AG08395 (cell line): ENCODE measurements at places on chromosomes 11 and 22.
A peak's percentile ranks its signal among the peaks of the same experiment; 100 is the strongest.

- DNase-seq, result no peak
These were observed 15.1 kb downstream of the IFT27 start for GRCh38 chr22:36760786-36761185.

DNA sequence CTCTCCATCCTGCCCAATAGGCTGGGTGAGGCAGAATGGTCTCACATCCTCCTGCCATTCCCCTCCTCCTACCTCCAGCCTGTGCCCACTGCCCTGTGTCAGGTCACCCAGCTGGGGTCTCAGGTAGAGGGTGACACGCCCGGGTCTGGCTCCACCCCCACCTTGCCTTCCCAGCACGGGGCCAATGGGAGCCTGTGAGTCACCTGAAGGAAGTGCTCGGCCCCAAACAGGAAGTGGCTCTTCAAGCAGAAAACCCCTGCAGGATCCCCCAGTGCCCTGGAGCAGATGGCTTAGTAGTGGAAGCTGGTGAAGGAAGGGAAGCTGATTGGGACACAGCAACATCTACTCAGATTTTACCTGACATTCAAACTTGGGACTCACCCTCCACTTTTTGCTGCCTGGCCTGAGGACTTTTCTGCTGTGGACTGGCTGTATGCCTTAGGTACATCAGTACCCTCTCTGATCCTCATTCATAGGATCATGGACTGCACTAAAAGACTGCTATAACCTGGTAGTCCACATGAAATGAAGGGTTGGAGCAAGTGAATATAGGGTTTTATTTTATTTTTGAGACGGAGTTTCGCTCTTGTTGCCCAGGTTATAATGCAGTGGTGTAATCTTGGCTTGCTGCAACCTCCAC is 33.4 kb downstream of the GDPD5 start:
- no peak for DNase-seq

DNA sequence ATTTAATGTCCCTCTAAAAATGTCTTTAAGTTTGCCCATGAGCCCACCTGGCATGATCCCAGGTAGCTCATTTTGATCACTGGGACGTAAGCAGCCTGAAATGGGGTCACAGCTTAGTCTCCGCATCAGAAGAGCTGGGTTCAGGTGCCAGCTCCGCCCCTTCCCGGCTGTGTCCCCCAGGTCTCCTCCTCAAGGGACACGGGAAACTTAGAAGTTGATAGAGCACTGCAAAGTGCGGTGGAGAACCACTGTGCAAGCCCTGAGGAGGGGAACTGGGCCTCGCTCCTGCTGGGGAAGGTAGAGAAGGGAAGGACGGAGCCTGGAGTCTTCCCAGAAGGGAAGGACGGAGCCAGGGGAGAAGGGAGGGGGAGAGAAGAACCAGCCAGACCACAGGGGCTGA is 7.7 kb downstream of the TOM1 start:
- DNase-seq, result no peak

DNA sequence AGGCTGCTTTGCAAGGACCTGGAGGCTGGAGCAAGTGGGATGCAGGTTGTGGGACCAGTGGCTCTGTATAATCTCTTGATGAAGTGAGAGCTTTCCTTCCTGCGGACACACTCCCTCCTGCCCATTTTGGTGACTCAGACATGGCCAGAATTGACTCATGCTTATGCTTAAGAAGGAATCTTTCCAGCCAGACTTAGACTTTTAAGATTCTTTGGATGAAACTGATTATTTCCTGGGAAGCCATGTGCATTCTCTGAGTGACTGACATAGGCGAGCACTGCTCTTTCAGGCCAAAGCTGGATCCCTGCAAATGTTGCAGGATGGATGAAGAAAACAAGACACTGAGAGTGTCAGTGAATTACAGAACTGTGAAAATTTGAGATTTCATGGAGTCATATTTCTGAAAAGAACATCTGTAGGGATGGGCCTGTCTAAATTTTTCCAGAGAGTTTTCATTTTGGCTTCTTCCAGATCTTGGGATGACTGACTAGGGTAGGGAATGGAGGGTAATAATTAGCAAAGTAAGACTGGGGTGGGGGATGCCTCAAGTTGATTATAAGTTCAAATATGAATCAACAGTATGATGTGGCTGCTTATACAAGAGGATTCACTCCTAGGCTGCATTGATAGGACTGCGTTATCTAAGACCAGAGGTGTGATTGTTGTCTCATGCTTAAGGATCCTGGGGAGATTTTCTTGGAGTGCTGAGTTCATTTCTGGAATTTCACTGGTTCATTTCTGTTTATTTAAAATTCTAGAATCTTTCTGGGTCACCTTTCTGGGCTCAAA is 195.8 kb downstream of the HIPK3 start:
- DNase-seq, result peak; percentile 86

GRCh38 chr11:19345848-19346681 is 105.3 kb upstream of the E2F8 start:
- peak; percentile 22 for DNase-seq

DNA sequence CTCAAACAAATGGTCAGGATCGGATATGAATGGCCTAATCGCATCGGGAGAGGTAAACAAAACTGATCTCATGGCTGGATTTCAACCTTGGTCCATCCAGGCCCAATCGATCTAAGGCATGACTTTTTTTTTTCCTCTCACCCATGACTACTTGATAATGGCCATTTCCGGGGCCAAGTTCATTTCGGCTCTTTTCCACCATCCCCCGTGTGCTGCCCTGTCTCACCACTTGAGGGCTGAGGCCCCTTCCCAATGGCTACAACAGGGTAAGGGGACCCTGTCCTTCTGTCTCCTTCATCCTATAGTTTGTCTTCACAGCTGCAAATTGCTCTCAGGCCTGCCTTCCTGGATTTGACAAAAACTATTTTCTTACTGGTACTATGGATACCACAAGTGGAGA is 26.7 kb downstream of the GRAP2 start:
- DNase-seq, result no peak

DNA sequence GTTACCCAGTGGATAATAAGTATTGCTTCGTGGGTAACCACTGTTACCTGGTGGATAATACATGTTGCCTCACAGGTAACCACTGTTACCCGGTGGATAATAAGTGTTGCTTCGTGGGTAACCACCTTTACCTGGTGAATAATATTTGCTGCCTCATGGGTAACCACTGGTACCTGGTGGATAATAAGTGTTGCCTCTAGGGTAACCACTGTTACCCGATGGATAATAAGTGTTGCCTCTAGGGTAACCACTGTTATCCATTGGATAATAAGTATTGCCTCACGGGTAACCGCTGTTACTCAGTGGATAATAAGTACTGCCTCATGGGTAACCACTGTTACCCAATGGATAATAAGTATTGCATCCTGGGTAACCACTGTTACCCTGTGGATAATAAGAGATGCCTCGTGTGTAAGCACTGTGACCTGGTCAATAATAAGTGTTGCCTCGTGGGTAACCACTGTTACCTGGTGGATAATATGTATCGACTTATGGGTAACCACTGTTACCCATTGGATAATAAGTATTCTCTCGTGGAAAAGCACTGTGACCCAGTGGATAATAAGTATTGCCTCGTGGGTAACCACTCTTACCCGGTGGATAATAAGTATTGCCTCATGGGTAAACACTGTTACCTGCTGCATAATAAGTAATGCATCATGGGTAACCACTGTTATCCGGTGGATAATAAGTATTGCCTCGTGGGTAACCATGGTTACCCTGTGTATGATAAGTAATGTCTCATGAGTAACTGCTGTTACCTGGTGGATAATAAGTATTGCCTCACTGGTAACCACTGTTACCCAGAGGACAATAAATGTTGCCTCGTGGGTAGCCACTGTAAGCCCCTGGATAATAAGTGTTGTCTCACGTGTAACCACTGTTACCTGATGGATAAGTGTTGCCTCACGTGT is 20.1 kb upstream of the NXPE4 start:
- DNase-seq, result no peak

- no peak for DNase-seq
These were observed 36.5 kb downstream of the NUP50 start for GRCh38 chr22:45200230-45200629.

- DNase-seq, result no peak
These were observed 23.7 kb downstream of the ADAMTS8 start for GRCh38 chr11:130404727-130405126.

DNA sequence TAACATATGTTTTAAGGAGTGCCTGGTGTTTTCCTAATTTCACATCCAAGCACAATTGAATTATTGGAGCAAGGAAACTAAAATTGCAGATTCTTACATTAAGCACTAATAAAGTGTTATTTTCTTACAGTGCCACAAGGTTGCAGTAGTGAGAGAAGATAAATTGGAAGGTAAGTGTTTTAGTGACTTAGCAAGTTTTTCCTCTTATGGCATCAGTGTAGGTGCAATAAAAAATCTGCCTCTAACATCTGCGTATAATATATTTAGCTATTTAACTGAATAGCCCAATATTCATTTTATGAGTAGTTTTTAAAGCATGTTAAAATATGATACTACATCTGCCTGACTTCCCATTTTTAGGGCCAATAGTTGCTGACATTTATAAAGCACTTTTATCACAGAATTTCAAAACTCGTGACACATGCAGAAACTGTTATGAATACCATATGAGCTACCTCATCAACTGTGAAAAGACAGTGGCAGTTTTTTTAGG is 19.0 kb downstream of the POLD3 start:
- peak; percentile 45 for DNase-seq

DNA sequence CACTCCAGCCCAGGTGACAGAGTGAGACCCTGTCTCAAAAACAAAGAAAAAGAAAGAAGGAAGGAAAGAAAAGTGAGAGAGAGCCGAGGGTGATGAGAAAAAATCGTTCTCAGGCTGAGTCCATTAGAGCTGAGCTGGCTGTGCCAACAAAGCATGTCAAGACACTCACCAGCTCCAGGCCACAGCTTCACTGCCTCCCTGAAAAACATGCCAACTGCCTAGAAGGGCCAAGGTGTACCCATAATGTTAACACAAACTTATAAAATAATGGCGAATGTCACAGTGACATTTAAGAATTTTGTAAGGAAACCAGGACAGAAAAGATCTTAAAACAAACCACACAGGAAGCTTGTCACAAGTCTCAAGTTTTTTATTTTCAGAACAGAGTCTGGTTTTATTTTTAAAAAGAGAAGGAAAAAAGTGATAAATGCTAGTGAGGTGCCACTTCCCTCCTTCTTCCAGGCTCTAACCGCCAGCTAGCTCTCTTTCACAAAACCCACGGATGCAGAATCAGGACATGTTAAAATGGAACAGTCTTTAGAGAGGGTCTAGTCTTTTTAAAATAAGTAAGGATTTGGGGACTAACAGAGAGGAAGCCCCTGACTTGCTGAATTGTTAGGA is 5.1 kb downstream of the TMEM121B start:
- no peak for DNase-seq

GRCh38 chr11:110298301-110298765 is 1.9 kb upstream of the RDX start:
- DNase-seq, result no peak

- DNase-seq, result peak; percentile 49
These were observed 5.9 kb downstream of the LMNTD2 start for GRCh38 chr11:554428-555226.

- no peak for DNase-seq
These were observed 24.4 kb upstream of the OAF start for GRCh38 chr11:120186456-120186773.

DNA sequence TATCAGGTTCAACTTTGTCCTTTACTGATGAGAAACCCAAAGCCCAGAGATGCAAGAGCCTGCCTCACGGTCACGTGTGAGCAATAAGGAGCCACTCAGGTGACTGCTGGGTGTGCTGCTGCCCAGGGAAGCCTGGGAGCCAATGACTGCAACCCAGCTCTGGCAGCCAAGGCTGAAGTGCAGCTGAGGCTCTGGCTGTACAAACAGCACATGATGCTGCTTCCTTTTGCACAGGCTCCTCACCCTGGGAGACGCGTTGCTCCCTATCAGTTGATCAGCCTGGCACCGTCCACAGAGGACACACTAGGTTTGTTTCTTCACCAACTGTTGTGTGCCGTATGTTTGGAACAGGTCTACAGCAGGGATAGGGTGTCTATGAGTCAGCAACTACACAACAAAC is 168.7 kb downstream of the EFCAB6 start:
- no peak for DNase-seq

DNA sequence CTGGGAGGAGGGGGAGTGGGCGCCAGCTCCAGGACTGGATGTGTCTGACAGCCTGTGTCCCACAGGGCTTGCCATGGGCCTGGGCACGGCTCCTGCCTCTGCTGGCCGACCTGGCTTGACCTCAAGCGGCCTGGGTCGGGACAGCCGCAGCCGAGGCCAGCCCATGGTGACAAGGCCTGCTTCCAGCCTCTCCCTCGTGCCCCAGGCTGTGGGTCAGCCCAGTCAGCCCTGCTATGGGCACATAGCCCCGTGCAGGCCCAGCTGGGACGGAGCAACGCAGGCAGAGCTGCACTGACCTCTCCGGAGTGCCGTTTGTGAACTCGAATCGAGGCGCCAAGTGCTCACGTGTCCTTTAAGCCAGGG is 17.9 kb downstream of the OSBPL5 start:
- peak; percentile 67 for DNase-seq

GRCh38 chr11:2699185-2699530 is 636 bp downstream of the KCNQ1OT1 start:
- no peak for DNase-seq

GRCh38 chr11:119699227-119699626 is 29.8 kb downstream of the NECTIN1 start:
- DNase-seq, result peak; percentile 58

GRCh38 chr11:8527939-8528338 is 66.1 kb downstream of the STK33 start:
- no peak for DNase-seq

GRCh38 chr11:69089258-69089657 is 40.5 kb downstream of the TPCN2 start:
- peak; percentile 89 for DNase-seq

DNA sequence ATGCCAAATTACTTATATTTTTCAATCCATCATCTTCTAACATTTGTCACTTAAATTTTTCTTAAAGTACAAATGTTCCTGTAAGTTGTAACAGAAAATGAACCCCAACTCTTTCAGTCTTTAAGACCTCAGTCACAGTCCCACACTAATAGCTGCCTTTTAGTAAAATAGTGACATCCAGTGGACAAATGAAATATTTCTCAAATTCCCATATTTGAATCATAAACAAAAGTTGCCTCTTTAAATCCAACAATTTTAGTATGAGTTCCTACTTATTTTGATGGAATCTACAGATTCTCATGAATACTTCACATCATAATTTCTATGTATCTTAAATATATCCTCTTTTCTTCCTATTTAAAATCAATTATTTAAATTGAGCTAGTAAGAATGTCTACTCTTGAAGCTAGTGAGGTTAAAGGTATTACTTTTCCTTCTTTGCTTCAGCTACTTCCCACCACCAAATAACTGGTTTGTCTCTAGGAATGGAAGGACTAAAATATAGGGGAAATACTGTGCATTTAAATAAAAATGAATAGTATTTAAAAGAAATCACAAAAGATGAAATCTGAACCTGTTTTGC is 9.2 kb downstream of the LIN7C start:
- peak; percentile 25 for DNase-seq

GRCh38 chr11:15236559-15236958 is 121.8 kb downstream of the INSC start:
- DNase-seq, result no peak
